H9 (cell line): ENCODE measurements at places on chromosomes 11 and 22.
A peak's percentile ranks its signal among the peaks of the same experiment; 100 is the strongest.

DNA sequence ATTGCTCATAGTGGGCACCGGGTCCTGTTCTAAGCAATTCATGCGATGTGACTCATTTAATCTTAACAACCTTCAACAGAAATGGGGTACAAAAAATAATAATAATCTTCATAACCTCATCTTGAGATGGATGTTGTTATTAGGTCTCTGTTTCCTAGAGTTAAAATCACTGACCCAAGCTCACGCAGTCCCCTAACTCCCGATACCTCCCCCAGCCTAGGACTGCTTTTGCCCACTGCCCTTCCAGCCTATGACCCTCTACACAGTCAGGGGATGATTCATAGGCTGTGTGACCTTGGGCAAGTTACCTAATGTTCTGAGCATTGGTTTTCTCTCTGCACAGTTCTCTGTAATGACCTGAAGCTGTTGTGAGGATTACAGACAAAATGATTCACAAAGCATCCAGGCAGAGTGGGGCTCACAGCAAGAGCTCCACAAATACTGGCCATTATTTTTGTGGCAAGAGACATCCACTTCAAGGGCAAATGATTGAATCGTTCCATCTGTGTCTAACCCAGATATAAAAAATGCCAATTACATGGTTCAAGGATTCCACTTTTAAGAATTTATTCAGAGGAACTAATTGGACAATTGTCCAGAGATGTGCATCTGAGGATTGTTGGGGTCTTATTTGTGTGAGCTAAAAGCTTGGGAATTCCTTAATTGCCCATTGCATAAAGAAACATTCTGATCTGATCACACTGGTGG is 20.0 kb downstream of the MTFP1 start:
- no peak for DNase-seq

DNA sequence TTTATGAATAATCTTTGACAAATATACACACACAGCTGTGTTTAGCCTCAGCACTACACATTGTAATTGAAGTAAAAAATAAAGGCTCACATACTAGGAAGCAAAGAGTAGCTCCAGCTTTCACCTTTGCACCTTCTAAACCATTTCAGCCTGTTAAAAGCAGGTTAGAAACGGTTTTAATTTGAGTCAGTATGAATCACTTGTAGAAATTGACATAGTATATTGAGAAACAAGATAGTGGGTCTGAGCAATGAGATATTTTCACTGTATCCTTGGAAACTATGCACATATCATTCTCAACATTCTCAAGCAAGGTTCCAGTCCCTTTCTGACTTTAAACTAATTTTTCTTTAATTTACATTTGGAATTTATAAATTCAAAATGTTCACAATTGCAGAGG is 380.3 kb downstream of the AASDHPPT start:
- DNase-seq = no peak

GRCh38 chr22:20805972-20806471 is 32.1 kb downstream of the SERPIND1 start:
- no peak for DNase-seq

DNA sequence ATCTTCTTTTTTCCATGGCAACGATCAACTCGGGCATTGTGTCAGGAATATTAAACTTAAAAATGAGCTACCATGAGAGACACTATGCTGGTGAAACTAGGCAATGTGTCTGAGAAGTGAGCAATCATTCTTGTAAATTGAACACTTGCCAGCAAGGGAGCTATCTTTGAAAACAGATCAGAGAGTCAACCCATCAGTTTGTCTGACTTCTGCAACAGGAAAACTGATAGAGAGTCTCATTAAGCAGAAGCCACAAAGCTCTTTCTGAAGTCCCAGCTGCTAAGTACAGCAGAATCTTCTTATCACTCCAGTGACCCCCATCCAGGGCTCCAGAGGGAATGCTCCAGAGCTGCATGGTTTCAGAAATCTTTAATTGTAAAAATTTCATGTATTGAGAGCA is 114.7 kb downstream of the MSANTD4 start:
- DNase-seq = no peak

DNA sequence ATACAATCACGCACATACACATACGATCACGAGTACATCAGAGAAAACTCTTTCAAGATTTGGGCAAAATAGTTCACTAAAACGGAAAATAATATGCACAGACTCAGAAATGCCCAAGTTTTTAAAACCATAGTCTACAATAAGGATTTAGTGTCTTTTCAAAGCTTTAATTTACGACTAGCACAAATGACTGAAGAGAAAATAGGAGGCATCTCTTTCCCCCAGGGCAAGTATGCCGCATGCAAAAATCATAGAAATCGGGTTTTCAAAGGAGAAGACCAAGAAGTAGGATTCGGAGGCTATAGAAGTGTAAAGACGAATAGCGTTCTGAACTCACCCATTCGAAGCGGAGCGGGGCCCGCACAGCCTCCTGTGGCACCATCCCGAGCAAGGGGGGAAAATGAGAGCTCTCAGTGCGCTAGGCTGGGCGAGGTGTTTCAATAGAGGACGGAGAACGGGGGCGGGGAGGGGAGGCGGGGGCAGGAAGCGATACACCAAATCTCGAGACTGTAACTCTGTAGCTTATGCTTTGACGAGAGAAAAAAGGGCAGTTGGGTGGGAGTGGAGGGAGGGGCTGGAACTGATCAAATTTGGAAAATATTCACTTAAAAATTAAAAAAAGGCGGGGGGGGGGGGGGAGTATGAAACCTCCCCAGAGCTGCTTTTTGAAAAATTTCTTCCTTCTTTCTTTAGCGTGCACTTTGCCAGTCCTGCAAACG is 15.8 kb downstream of the BLID start:
- DNase-seq = peak; percentile 67

GRCh38 chr11:13110929-13111812 is 102.1 kb downstream of the RASSF10 start:
- DNase-seq = no peak

- no peak for DNase-seq
Observed at GRCh38 chr11:8665222-8665621, 17.2 kb downstream of the TRIM66 start.

- DNase-seq = no peak
Observed at GRCh38 chr11:3014943-3015342, 22.8 kb upstream of the NAP1L4 start.

- DNase-seq = no peak
Observed at GRCh38 chr11:103926990-103927389, 109.5 kb upstream of the DDI1 start.

DNA sequence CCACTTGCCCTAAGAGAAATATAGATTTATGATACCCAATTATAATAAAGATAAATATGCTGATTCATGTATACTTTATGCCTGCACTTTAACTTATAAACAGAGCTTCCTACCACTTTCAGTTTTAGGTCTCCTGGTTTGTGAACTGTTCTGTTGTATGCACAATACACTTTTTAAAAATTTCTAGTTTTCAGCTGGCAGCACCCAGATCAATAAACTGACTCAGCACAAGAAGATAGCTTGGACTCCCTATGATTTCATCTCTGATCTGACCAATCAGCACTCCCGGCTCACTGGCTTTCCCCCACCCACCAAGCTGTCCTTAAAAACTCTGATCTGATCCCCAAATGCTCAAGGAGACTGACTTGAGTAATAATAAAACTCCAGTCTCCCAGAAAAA is 33.5 kb upstream of the FAM181B start:
- DNase-seq = no peak

GRCh38 chr11:106017093-106017492 is 4.9 kb downstream of the MSANTD4 start:
- no peak for DNase-seq

DNA sequence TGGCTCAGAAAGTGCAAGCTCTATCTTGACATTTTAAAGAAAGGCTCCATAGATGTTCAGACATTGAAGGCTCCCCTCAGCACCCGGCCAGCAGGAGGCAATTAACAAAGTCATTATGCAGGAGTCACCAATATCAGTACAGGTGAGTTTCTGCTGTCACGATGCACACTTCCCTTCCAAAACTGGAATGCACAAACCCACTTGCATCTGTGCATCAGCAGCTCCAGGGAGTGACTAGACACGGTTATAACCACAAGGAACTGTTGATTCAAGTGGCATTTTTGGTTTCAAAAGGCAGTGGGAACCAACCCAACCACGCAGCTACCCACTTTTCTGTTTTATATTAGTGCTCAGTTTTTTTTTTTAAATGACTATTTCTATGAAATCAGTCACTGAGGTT is 293.9 kb upstream of the NARS2 start:
- DNase-seq = no peak

DNA sequence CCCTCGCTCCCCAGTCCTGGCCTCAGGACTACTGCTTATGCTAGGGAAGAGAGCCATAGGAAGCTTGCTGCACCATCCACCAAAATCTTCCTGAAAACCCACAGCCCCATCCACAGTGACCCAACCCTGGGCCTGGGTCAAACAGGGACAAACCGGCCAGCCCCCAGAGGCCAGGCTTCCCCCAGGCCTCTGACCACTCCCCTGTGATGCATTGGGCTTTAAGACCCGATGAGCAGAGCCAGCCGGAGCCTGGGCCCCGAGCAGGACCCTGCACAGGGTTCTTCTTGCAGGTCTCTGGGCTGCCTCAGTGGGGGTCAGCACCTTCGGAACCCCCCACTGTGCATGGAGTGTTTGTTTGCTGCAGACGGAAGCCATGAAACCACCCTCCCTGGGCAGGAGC is 583.7 kb downstream of the BRD1 start:
- peak; percentile 8 for DNase-seq

DNA sequence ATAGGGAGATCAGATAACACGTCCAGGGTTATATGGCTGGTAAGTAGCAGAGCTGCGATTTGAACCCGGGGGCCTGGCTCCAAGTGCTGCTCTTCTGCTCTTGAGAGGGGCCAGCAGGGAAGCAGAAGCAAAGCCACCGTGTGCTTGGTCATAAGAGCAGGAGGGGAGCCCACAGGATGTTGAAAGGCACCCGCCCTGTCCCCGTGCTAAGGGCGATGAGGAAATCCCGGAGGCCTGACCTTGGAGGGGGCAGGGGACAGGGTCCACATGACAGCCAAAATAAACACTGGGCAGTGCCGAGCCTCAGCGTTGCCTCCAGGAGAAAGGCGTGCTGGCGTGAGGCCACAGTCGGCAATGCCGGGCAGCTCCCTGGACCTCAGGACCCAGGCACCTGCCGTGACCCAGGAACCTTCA is 28.8 kb downstream of the TOM1 start:
- DNase-seq = no peak

DNA sequence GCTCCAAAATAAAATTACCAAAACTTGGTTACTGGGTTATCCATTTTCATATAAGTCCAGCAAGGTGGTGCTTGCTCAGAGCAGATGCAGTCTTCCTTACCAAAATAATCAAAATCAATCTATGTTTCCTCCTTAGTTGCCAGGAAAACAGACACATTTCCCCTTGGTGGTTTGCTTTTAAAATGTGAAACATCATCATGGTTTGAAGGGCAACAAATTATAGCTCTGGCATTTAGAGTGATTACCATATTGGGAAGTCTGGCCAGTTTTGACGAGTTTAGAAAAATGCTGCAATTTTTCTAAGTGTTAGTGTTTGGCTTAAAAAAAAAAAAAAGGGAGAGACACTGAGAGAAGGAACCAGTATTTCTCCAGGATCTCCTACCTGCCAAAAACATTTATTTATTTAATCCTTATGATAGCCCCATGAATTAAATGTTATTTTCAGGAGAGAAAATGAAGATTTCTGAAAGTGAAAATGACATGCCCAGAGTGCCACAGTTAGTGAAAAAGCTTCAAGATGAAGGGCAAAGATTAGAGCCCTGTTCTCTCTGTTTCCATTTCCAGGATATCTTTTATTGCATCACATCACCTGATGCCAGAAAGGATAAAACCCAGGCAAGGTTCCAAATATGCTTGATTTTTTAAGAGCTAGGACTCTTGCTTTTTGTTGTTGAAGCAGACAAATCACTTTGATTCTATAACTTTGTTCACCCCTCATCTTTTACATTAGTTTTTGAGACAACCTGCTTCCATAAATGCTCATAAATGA is 29.6 kb upstream of the TBCEL start:
- no peak for DNase-seq

- peak; percentile 91 for DNase-seq
Observed at GRCh38 chr22:50674606-50675552, 2.3 kb downstream of the SHANK3 start.

DNA sequence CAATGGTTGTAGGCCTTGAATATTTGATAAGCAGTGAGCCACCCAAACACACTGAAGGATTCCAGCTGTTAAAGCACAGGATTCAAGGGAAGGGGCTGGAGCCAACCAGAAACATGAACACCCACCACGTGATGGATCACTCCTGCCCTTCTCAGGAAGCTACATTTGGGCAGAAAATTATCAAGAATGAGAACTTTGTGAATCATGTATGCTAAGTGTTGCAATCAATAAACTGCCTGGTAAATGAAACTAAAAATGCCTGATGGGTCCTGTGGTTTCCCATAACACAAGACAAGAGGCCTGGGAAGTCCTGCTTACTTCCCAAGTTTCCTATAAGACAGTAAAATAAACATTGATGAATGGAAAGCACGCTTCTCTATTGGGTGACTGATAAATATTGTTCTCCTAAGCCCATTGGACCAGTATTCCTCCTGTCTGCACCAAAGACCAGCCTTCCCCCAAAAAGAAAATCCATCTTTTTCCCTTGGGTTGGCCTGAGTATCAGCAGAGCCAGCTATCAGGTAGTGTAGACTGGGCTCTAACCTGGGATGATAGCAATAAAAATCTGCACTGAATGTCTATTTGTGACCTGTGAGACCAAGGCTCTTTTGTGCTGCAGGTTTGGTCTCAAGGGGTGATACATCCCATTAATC is 98.4 kb downstream of the CCDC83 start:
- no peak for DNase-seq

DNA sequence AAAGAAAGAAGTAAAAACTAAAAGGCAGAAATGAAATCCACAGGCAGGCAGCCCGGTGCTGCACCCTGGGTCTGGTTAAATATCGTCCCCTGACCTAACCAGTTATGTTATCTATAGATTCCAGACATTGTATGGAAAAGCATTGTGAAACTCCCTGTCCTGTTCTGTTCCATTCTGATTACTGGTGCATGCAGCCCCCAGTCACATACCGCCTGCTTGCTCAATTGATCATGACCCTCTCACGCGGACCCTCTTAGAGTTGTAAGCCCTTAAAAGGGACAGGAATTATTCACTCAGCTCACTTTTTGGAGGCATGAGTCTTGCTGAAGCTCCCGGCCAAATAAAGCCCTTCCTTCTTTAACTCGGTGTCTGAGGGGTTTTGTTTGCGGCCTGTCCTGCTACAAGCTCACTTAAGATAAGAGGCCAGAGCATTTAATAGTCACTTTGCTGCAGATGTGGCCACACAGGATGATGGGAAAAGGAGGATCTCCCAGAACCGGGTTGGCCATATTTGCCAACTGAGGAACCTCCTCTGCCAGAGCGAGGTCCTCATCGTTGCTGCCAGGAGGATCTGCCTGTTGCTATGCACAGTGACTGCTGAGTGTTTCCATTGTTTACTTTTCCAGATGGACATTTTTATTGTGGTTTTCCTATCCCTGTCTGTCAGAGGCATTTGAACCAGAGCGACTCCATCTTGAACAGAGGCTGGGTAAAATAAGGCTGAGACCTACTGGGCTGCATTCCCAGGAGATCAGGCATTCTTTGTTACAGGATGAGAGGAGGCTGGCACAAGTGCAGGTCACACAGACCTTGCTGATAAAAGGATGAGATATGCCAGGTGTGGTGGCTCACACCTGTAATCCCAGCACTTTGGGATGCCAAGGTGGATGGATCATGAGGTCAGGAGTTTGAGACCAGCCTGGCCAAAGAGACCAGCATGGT is 10.2 kb downstream of the C11orf96 start:
- peak; percentile 8 for DNase-seq

- no peak for DNase-seq
Observed at GRCh38 chr11:127137771-127138280, 137.3 kb upstream of the KIRREL3 start.

GRCh38 chr11:68939583-68940555 is 36.2 kb downstream of the IGHMBP2 start:
- DNase-seq = no peak
